ENCODE measurements at places on chromosomes 3 and 15. TPM values are rescaled to one million over a fixed set of nuclear protein-coding genes. Genes with fewer than 3 reads are reported as not detected.

CHRD gene
- total RNA-seq, result not detected

SGO1 gene
- total RNA-seq, result 27.8 TPM

KCNAB1 gene
- total RNA-seq, result not detected

HACD2 gene
- 27.1 TPM for total RNA-seq

DNA sequence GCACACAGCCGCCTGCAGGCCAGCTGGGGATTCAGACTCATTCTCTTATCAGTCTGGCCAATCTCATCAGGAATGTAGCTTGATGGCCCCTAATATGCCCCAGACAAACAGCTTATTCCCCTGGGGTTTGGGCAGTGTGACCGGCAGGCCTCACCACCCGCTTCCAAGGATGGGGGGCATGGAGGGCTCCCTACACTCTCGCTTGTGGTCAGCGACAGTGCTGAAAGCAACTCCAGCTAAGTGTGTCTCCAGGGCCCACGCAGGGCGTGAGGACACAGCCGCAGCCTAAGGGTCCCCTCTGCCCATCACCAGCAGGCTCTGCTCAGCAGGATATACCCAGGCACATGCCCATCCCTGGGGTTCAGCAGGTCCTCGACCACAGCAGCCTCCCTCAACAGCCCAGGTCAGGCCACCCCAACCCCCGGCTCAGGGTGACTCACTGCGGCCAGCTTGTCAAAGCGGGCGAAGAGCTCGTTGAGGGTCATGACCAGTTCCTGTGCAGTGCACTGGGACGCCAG lies 116.7 kb downstream of the ADCY5 start:
- H3K27ac ChIP-seq, result no peak overlapping the region
- H3K4me3 ChIP-seq, result no peak overlapping the region
- peaks cover 8% of the 10 kb centered on the region for H3K4me1 ChIP-seq
- no peak for DNase-seq
- H3K36me3 ChIP-seq, result no peaks in the 10 kb centered on the region

DNA sequence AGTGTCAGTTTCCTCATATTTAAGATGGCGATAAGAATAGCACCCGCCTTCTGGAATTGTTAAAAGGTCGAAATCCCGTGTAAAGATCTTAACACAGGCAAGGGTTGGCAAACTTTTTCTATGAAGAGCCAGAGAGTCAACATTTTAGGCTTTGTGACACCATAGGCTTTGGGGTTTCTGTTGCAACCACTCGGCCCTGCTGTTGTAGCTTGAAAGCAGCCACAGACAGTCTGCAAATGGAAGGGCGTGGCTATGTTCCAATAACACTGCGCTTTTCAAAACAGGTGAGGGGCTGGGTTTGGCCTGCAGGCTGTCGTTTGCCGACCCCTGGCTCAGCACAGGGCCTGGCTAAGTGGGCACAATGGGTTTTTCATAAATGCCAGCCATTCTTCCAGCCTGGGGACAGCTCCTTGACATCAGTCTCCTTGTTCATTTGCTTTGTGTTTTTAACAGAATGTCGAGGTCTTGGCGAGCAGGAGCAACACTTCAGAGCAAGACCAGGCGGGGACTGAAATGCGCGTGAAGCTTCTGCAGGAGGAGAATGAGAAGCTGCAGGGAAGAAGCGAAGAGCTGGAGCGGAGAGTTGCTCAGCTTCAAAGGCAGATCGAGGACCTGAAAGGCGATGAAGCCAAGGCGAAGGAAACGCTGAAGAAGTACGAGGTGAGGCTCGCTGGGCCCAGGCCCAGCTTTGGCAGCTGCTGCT lies 75.2 kb upstream of the MYZAP start:
- no peak overlapping the region for H3K27ac ChIP-seq
- no peak for DNase-seq
- H3K4me1 ChIP-seq, result no peaks in the 10 kb centered on the region
- no peaks in the 10 kb centered on the region for H3K27me3 ChIP-seq
- no peaks in the 10 kb centered on the region for H3K36me3 ChIP-seq

DNA sequence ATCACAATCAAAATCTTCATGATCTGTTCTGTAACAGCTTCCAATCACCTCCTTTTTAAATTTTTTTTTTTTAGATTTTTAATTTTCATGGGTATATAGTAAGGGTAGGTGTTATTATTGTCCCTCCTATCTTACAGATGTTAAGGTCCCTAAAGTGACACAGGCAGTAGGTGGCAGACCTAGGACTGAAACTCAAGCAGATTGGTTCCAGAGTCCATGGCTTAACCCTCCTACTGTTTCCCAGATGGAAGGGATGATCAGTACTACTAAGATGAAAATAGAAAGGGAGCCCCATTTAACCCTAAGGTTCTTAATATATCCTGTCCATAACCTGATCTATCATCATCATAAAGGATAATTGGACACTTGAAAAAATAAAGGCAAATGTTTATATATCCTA lies 57.1 kb downstream of the CHAC1 start:
- peaks cover 1% of the 10 kb centered on the region for H3K36me3 ChIP-seq
- no peak overlapping the region for H3K27ac ChIP-seq
- H3K4me3 ChIP-seq, result no peak overlapping the region
- H3K4me1 ChIP-seq, result peaks cover 5% of the 10 kb centered on the region
- DNase-seq, result no peak

Measured in activated T-cell treated with anti-CD3 and anti-CD28 coated beads, Interleukin-2, amount 50 U/mL, for 72 hours (primary cell).